ENCODE measurements at places on chromosomes 5 and 9.

- no peak for DNase-seq
Observed at GRCh38 chr9:124017051-124017928, 5.7 kb downstream of the LHX2 start.

GRCh38 chr5:73792687-73793320, 166.8 kb downstream of the ARHGEF28 start:
- no peak for DNase-seq

DNA sequence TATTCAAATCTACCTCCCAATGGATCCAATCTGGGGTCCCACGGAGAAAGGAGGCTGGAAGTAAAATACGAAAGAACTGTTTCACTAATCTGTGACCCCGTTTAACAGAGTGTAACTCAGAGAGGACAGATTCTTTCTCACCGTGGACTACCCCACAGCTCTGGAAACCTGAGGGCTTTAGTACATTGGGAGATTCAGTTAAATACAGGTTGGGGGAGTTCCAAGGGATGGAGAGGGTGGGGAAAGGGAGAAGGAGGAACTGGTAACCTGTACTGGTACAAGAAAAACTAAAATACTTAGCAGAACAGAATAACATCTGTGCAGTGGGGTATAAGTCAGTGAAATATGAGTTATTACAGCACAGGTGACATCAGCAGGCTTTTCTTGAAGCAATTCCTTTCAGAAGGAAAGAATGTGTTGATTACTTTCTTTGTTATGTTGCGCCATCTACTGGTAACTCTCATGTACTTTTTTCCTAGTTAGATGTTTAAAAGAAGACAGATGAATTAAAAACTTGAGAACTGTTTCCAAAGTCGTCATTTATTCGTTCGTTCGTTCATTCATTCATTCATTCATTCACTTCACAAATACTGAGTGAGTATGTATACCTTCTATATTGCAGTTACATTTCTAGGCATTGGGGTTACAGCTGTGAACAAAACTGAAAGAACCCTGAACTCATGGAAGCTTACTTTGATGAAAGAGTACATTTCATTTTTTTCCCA, 30.0 kb upstream of the STOM start:
- no peak for DNase-seq

DNA sequence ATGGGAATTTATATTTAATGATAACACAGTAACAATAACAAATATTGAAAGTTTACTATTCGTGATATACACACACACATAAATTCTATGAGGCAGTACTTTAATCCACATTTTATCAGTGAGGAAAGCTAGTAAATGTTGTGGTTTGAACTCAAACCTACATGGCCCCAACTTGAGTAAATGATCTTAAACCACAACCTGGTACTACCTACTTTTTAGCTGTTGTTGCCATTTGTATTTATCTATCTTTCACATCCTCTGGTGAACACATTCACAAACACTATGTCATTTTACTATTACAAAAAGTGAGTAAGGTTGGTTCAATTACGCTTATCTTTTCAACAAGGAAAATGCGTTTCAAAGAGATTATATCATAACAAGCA, 186.1 kb downstream of the SMC2 start:
- DNase-seq = no peak

GRCh38 chr5:12668564-12668963, 764.3 kb upstream of the CTNND2 start:
- DNase-seq = no peak
